ENCODE measurements at places on chromosomes 7 and 10. TPM values are rescaled to one million over a fixed set of nuclear protein-coding genes. Genes with fewer than 3 reads are reported as not detected.

Gene PPP1R3C
- 20.7 TPM for total RNA-seq

Gene GPR26
- not detected for total RNA-seq

Gene MNX1
- 4.2 TPM for total RNA-seq

Gene TBXAS1
- 11.8 TPM for total RNA-seq

Gene GIMAP2
- not detected for total RNA-seq

Gene DPYSL4
- 19.3 TPM for total RNA-seq

Gene NUTM2E
- 0.26 TPM for total RNA-seq

Gene LRRC27
- total RNA-seq: 5.8 TPM

Gene OR6B1
- not detected for total RNA-seq

Gene TAS2R4
- total RNA-seq: 0.11 TPM

Gene ABI1
- 59.5 TPM for total RNA-seq

Gene EMX2
- not detected for total RNA-seq

Gene GPR158
- total RNA-seq: 0.05 TPM

Gene PTPRZ1
- not detected for total RNA-seq

Gene ZNF316
- 13.6 TPM for total RNA-seq

Gene PCDH15
- total RNA-seq: not detected

Gene NCF1
- 0.11 TPM for total RNA-seq

Gene CTAGE6
- total RNA-seq: not detected

Gene CTAGE8
- not detected for total RNA-seq

Gene CD36
- not detected for total RNA-seq

Gene TM9SF3
- 85.8 TPM for total RNA-seq

Gene PRKAR1B
- total RNA-seq: 31.5 TPM

Gene SORCS3
- not detected for total RNA-seq
